ENCODE measurements at places on chromosomes 3 and 15.
A peak's percentile ranks its signal among the peaks of the same experiment; 100 is the strongest.

GRCh38 chr15:78159395-78159794, 10.2 kb downstream of the IDH3A start:
- no peak for DNase-seq
- H3K27ac ChIP-seq: no peak overlapping the region
- peaks cover 29% of the 10 kb centered on the region for H3K36me3 ChIP-seq
- H3K27me3 ChIP-seq: no peaks in the 10 kb centered on the region
- peaks cover 12% of the 10 kb centered on the region for H3K4me1 ChIP-seq

GRCh38 chr15:85499371-85499887, 119.0 kb downstream of the AKAP13 start:
- H3K27me3 ChIP-seq: no peaks in the 10 kb centered on the region
- no peak for DNase-seq
- peaks cover 3% of the 10 kb centered on the region for H3K36me3 ChIP-seq

DNA sequence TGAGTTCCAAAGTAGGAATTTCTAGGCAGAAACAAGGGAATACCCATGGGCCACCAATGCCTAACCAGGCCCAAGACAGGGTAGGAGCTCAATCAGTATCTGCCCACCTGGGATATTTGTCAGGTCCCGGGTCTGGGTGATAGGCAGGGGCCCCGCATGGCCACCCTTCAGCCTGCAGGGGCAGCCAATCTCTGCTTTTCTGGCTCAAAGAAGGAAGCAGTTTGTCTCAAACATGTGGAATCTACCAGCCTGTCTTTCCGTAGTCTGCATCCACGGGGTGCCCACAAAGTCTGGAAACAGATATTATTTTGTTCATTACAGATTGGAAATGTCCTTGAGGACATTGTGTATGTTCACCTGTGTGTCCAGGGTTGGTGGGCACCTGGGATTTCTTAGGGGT, 56.2 kb downstream of the CEMIP start:
- H3K36me3 ChIP-seq: peaks cover 76% of the 10 kb centered on the region
- H3K27ac ChIP-seq: peak overlapping the region; percentile 71
- no peak for DNase-seq
- no peak overlapping the region for H3K4me3 ChIP-seq

DNA sequence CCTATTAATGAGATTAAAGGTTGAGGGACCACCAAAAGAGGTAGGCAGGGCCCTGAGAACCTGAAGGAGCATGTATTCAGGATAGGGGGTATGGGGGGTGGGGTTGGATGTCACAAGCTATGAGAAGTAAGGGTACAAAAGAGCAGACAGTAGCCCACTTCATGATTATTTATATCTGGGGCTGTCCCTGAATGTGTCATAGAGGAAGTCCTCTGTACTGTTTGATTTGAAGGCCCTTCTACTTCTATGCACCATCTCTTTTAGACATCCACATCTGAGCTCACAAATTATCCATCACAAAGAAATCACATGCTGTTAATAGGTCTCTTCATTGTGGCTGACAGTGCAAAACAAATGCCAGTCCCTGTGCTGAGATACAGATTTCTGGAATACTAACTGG, 68.6 kb downstream of the FHIT start:
- peaks cover 5% of the 10 kb centered on the region for H3K27me3 ChIP-seq
- no peaks in the 10 kb centered on the region for H3K36me3 ChIP-seq
- no peak for DNase-seq
- no peak overlapping the region for H3K4me3 ChIP-seq
- no peak overlapping the region for H3K27ac ChIP-seq

- H3K4me3 ChIP-seq: no peak overlapping the region
- H3K4me1 ChIP-seq: peaks cover 37% of the 10 kb centered on the region
- peak overlapping the region; percentile 47 for H3K27ac ChIP-seq
- DNase-seq: no peak
Observed at GRCh38 chr15:83323296-83323711, 38.8 kb upstream of the BNC1 start.

- peaks cover 17% of the 10 kb centered on the region for H3K36me3 ChIP-seq
- peaks cover 20% of the 10 kb centered on the region for H3K4me1 ChIP-seq
- no peak overlapping the region for H3K27ac ChIP-seq
- H3K4me3 ChIP-seq: no peak overlapping the region
- DNase-seq: no peak
- no peaks in the 10 kb centered on the region for H3K27me3 ChIP-seq
Observed at GRCh38 chr15:35522061-35522460, 23.9 kb downstream of the DPH6 start.

GRCh38 chr15:57708047-57708446, 1.5 kb downstream of the POLR2M start:
- H3K4me1 ChIP-seq: peaks cover 33% of the 10 kb centered on the region
- H3K27me3 ChIP-seq: peaks cover 3% of the 10 kb centered on the region
- peak overlapping the region; percentile 15 for H3K27ac ChIP-seq
- H3K4me3 ChIP-seq: peak overlapping the region; percentile 91
- peaks cover 30% of the 10 kb centered on the region for H3K36me3 ChIP-seq
- DNase-seq: no peak

- H3K27ac ChIP-seq: no peak overlapping the region
- peaks cover 46% of the 10 kb centered on the region for H3K4me1 ChIP-seq
- no peaks in the 10 kb centered on the region for H3K27me3 ChIP-seq
Observed at GRCh38 chr3:106172780-106173179, 304.0 kb upstream of the CBLB start.

DNA sequence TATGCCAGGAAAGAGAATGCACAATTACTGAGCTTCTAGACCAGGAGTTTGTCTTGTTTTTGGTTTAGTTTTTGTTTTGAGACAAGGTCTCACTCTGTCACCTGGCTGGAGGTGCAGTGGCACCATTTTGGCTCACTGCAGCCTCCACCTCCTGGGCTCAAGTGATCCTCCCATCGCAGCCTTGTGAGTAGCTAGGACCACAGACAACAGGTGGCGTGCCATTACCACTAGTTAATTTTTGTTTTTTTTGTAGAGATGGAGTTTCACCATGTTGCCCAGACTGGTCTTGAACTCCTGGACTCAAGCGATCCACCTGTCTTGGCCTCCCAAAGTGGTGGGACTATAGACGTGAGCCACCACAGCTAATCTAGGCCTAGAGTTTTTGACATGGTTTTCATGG, 104.4 kb upstream of the CCDC54 start:
- DNase-seq: no peak
- H3K36me3 ChIP-seq: no peaks in the 10 kb centered on the region
- peaks cover 2% of the 10 kb centered on the region for H3K27me3 ChIP-seq
- peaks cover 1% of the 10 kb centered on the region for H3K4me1 ChIP-seq
- H3K4me3 ChIP-seq: no peak overlapping the region
- H3K27ac ChIP-seq: no peak overlapping the region
